ENCODE measurements at places on chromosomes 4 and X.

DNA sequence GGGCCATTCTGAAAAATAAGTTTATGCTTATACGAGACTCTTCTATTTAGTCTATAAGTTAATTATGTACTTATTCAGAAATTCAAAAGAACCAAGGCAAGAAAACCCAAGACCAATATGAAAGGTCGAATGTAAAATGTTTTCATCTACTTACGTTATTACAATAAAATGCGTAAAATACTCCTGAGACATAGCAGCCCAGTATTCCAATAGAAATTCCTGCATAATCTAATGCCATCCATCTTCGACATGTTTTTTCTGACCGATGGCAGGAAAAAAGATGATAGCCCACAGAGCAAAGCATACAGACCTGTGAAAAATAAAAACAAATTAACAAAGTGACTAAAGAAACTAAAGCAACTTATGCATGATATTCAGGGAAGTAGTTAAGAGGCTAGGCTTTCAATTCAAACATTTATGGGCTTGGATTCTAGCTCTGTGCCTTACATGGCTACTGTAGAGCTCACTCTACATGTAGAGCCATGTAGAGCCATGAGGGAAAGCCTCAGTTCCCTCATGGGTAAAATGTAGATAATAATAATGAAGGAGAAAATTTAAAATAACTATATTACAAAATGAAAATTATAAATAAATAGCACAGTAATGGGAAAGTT is 9.1 kb downstream of the PAQR3 start:
- no peak for DNase-seq

DNA sequence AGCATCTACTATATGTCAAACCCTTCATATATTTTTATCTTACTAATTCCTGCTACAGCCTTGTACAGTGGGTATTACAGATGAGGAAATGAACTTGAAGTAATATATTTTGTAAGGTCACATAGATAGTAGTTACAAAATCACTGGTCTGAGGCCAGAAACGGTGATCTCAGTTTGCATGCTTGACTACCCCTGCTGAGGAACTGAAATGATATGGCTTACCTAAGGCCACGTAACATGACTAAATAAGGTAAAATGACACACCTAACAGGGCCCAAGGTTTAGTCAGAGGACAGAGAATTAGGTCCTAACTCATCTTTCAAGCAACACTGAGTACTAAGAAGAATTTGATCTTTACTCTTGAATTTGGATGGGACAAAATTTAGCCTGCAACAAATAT is 1.5 kb upstream of the COMMD8 start:
- no peak for DNase-seq

DNA sequence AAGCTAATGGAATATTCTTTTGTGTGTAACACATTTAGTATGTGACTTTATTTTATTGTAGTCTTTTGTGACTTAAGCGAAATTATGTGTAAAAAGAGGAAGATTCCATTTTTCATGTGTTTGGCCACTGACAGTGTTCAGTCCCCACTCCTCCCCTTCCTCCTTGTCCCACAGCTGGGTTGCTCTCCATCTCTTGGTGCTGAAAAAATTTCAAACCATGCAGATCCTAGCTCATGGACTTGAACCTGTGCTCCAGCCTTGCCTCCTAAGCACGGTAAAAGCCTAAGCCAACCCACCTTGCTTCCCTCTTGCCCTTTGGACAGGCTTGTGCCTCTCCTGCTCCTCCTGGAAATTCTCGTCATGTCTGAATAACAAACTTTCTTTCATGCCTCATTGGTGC is 2008.5 kb upstream of the TENM3 start:
- DNase-seq, result no peak

- no peak for DNase-seq
Observed at GRCh38 chrX:82218361-82218760, 1016.5 kb downstream of the SH3BGRL start.

GRCh38 chr4:1770245-1770644 is 22.8 kb upstream of the FGFR3 start:
- no peak for DNase-seq

GRCh38 chr4:18197467-18197866 is 175.9 kb upstream of the LCORL start:
- DNase-seq, result no peak

GRCh38 chrX:70016513-70016912 is 33.2 kb downstream of the AWAT2 start:
- DNase-seq, result no peak

- no peak for DNase-seq
Observed at GRCh38 chr4:68373513-68373912, 23.6 kb upstream of the YTHDC1 start.

DNA sequence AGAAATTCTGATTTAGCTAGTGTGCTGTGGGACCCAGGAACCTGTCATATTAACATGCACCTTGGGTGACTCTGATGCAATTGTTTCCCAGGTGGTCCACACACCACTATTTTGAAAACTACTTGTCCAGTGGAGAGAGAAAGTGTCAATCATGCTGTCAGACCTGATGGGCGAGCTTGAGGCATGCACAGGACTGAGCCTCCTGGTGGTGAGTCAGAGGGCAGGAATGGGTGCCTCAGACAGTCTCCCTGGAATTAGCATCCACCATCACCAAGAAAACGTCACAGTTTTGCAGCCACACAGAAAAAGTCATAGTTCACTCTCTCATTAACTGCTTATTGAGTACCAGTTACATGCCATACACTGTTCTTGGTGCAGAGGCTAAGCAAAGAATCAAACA is 181.8 kb upstream of the MAOA start:
- no peak for DNase-seq

Measured in esophagus squamous epithelium (tissue), 5 donors.